ENCODE measurements at places on chromosomes 16 and 17. TPM values are rescaled to one million over a fixed set of nuclear protein-coding genes. Genes with fewer than 3 reads are reported as not detected.
A peak's percentile ranks its signal among the peaks of the same experiment; 100 is the strongest.

Gene TMEM114
- total RNA-seq: not detected

Gene KCNJ12
- total RNA-seq: 0.14 TPM

Gene CD300E
- not detected for total RNA-seq

Gene TMEM238L
- not detected for total RNA-seq

Gene CD300LB
- total RNA-seq: not detected

Gene DCTN5
- 75.2 TPM for total RNA-seq

Gene ARHGAP44
- total RNA-seq: 0.33 TPM

Gene KRT27
- not detected for total RNA-seq

Gene TBX2
- 1.5 TPM for total RNA-seq

DNA sequence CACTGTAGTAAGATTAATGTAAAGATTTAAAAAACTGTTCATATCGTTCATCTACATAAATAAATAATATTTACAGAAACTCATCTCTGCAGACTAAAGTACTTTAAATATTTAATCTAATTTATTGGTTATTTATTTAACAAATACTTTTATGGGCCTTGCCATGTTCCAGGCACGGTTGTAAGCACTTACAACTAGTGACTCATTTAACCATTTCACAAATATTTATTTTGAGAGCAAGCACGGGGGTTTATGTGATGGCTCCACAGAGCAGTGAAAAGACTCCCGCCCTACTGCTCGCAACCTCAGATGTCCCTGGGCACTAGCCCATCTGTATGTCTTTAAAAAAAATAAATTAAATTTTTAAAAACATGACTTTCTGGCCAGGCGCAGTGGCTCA lies 575.9 kb downstream of the WWOX start:
- peak; percentile 84 for DNase-seq

DNA sequence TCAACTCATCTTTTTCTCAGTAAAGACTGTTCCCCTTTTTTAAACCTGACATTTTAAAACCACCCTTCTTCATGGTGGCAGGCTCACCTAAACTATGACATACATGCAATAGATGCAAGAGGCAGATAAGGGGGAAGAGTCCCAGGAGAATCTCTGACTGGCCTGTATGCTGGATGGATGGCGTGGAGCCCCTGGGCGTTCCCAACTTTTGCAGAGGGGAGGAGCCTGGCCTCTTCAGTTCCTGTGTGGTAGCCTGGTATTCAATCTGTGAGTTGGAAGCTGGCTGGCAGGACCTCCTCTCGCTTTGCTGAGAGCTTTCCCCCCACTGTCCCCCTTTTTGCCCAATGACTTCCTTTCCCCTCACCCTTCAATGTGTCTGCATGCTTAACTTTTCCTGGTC lies 217.6 kb upstream of the CA10 start:
- DNase-seq: no peak

GRCh38 chr16:24135624-24136565 lies 120.2 kb upstream of the CACNG3 start:
- DNase-seq: no peak

DNA sequence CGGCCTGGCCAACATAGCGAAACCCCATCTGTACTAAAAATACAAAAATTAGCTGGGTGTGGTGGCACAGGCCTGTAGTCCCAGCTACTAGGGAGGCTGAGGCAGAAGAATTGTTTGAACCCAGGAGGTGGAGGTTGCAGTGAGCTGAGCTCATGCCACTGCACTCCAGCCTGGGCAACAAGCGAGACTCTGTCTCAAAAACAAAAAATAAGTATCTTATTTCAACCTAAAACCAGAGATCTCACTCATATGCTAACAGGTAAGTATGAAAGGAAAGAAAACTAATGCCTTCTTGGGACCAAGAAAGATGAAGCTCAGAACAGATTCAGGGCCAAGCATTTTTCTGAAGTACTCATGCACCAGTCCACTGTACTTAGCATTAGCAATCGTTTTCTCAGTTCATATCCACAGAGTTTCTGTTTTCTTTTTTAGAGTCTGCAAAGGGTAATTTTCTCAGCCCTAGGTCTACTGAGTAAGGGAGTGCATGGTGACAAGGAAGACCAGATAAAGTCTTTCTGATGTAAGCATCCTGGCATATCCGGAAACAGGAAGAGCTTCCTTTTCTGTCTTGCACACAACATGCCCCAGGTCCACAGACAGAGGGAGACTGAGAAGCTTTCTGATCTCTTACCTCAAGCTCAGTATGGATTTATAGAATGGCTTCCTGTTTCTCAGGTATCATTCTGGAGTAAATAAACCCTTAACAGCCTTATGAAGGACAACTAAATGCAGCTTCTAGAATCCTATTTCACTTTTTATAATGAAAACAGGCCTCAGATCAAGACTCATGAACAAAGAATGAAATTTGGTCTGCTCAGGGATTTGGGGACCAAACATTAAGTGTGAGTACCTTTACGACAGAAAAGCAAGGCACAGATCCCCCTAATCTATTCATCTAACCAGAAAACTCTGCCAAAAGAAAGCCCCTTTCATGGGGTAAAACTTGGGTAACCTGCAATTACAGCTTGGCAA lies 38.7 kb upstream of the FOXJ1 start:
- no peak for DNase-seq

DNA sequence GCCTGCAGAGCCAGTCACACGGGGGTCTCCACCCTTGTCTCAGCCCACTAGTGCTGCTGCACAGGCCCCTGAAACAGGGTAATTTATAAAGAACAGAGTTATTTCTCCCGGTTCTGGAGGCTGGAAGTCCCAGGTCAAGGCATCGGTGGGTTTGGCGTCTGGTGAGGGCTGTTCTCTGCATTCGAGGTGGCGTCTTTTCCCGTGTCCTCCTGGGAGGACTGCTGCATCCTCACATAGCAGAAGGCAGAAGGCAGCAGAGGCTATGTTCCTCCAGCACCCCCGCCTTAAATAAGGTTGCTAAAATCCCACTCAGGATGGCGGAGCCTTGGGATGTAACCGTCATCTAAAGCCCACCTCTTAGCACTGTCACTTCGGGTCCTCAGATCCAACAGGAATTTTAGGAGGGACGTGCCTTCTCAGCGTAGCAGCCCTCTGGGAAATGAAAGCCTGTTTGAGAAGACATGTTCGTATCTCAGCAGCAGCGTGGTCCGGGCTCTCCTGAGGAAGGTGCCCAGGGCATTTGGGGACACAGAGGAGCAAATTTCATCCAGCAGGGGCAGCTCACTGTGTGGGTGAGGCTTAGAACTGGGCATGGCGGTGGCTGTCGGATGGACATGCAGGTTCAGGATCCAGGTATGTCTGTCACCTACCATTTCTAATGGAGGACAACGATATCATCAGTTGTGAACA lies 221.6 kb upstream of the CHMP6 start:
- DNase-seq: no peak

DNA sequence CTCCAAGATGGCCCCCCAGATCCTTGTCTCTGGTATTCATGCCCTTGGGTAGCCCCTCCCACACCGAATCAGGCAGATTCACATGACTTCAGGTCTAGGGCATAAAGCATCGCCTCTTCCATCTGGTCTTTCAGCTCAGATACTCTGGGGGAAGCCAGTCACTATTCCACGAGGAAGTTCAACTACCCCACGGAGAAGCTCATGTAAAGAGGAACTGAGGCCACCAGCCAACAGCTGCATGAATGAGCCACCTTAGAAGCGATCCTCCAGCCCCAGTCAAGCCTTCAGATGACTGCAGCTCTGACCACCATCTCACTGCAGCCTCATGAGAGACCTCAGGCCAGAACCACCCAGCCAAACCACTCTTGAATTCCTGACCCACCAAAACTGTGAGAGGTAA lies 54.1 kb downstream of the SOCS3 start:
- DNase-seq: no peak

DNA sequence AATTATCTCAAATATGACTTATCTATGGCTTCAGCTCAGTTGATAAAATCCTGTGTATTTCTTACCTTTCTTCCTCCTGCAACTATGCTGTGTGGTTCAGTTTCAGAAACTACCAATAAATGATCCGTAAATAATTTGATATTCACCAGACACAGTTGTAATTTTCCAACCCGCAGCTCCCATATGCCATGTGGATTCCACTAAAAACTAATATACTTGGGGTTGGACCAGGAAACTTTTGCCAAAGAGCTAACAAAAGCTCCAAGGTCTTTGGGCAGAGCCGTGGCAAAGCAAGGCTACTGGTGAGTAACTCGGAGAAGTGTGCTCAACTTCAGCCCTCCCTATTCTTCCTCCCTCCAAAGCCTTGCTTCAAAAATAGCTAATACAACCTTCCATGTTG lies 2.3 kb upstream of the CHST6 start:
- DNase-seq: no peak

DNA sequence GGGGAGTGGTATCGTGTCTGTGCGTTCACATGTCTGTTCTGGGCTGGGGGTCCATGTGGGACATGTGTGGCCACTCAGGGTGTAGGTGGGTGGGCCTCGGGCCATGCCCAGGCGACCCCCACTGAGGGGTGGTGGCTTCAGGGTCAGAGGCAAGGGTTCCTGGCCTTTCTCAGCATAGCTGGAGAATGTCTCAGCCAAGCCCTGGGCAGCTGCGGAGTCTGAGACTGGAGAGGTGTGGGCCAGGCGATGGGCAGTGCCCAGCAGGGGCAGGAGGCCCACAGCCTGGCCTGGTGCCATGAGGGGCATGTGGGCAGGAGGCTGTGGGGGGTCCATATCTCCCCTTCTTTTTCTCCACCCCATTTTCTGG lies 1.2 kb downstream of the FSCN2 start:
- no peak for DNase-seq

DNA sequence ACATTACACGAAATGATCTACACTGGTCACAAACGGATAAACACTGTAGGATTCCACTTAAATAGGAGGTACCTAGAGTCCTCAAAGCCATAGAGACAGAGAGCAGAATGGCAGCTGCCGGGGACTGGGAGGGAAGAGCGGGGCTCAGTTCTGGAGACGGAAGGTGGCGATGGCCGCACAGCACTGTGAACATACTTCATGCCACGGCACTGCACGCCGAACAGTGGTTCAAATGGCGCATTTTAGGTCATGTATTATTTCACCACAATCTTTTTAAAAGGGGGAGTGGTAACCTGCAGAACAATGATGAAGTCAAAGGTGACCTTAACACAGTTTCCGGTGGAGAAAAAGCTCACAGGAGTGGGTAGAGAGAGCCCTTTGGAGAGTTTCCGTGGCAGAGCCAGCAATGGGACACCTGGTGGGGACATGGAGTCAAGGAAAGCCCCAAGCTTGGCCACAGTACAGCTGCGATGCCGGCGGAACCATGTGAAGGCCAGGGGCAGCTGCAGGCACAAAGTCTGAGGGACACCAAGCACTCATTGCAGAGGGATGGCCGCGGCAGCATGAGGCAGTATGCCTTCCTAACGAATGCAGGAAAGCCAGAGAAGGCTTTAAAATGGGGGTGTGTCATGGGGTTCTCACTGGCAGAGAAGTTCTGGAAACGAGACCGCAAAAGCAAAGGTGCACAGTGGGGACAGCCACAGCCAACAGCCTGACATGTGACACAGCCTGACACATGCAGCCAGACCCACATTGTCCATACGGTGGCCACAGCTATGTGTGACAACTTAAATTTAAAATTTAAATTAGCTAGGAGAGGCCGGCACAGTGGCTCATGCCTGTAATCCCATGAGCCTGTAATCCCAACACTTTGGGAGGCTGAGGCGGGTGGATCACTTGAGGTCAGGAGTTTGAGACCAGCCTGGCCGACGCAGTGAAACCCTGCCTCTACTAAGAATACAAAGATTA lies 7.3 kb downstream of the FLCN start:
- no peak for DNase-seq

DNA sequence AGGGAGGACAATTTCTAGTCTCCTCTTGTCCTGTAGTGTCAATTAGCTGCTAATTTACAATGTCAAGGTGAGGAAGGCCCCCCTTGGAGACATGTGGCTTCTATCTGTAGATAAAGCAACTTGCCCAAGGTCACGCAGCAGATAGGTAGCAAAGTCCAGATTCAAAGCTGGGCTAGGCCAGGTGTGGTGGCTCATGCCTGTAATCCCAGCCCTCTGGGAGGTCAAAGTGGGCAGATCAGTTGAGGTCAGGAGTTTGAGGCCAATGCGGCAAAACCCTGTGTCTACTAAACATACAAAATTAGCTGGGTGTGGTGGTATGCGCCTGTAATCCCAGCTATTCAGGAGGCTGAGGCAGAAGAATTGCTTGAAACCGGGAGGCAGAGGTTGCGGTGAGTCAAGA lies 11.1 kb downstream of the TRPV3 start:
- DNase-seq: no peak

DNA sequence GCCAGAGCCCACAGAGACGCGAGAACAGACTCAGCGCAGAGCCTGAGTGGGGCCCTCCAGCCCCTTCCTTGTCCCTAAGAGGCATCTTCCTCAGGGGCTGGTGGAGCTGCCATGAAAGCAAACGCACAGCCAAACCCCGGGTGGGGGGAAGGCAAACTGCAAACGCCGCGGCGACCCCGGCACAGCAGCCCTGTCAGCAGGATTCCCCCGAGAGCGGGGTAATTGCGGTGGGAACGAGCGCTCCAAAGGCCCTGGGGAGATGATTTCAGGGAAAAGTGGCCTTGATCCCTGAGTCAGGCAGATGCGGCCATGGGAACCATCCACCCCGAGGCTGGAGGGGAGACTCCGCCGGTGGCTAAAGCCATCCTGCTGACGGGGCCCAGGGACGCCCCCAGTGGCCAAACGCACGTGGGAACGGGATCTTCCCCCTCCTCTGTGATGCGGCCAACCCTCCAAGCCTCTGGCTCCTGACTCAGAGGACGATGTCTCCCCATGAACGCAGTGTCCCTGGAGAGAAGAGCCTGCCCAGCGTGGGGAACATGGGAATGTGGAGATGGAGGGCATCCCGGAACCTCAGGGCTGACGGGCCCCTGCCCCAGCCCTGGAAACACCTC lies 25.1 kb downstream of the SLC7A5 start:
- DNase-seq: no peak

GRCh38 chr17:17355426-17355825 lies 52.3 kb downstream of the NT5M start:
- DNase-seq: no peak
